Activated CD4-positive, alpha-beta memory T cell treated with anti-CD3 and anti-CD28 coated beads, Interleukin-2, amount 10 ng/mL, durations not matched to agents 7 days and 5 days (primary cell): ENCODE measurements at places on chromosomes 13 and 19. TPM values are rescaled to one million over a fixed set of nuclear protein-coding genes. Genes with fewer than 3 reads are reported as not detected.

DNA sequence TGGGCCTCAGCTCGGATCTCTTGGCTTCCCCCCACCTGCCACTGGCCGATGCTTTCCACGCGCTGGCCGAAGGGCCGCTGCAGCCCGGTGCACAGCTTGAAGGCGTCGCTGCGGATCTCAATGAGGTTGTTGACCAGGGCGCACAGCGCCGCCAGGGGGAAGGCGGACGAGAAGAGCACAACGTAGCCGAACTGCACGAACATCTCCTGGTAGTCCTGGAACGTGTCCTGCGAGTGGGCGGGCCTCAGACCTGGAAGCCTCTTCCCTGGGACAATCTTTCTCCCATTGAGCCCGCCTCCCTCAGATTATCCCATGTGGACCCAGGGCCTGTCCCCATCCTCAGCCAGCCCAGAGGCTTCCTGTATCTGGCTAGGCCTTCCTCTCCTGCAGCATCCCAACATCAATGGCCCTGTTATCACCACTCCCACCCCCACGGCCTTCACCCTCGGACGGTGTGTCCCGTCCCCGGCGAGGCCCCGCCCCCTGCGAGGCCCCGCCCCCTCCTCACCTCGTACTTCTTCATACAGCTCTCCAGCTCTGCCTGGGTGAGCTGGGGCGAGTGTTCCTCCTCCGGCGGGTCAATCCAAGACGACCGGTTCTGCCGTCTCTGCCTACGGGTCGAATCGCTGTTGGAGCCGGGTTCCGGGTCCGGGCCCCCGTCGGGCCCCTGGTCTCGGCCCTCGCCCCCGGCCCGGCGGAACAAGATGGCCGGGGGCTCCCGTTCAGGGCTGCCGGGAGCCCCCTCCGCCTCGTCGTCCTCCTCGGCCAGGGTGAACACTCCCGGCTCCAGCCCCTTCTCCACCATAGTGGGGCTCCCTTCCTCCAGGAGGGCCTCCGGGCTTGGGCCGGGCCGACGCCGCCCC lies 6.8 kb downstream of the ANO8 start:
- peaks cover 15% of the 10 kb centered on the region for H3K27me3 ChIP-seq
- DNase-seq, result peak; percentile 55
- no peak overlapping the region for H3K27ac ChIP-seq
- peaks cover 23% of the 10 kb centered on the region for H3K4me1 ChIP-seq
- peaks cover 15% of the 10 kb centered on the region for H3K36me3 ChIP-seq

- H3K27me3 ChIP-seq, result no peaks in the 10 kb centered on the region
- DNase-seq, result no peak
- no peaks in the 10 kb centered on the region for H3K4me1 ChIP-seq
- H3K4me3 ChIP-seq, result no peak overlapping the region
Observed at GRCh38 chr13:64591971-64592370, 2638.2 kb downstream of the PCDH9 start.

DNA sequence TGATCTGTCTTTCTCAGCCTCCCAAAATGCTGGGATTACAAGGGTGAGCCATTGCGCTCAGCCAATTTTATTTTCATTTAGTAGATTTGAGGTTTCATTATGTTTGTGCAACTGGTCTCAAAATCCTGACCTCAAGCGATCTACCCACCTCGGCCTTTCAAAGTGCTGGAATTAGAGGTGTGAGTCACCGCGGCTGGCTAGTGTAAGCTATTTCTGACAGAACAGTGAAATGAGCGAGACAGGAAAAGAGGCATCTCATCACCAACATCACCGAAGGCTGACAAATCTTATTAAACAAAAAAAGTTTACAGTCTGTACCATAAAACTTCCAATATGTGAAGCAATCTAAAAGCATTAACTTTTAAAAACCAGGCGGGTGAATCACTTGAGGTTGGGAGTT lies 12.2 kb upstream of the ZNF888 start:
- H3K36me3 ChIP-seq, result peaks cover 62% of the 10 kb centered on the region
- no peak overlapping the region for H3K27ac ChIP-seq
- peaks cover 8% of the 10 kb centered on the region for H3K4me1 ChIP-seq
- H3K27me3 ChIP-seq, result no peaks in the 10 kb centered on the region

GRCh38 chr19:39937094-39937720 lies 2.8 kb upstream of the FCGBP start:
- peak overlapping the region; percentile 11 for H3K27ac ChIP-seq
- no peak overlapping the region for H3K4me3 ChIP-seq
- H3K27me3 ChIP-seq, result no peaks in the 10 kb centered on the region
- H3K36me3 ChIP-seq, result peaks cover 16% of the 10 kb centered on the region
- peaks cover 62% of the 10 kb centered on the region for H3K4me1 ChIP-seq
- peak; percentile 38 for DNase-seq

- DNase-seq, result no peak
- H3K27me3 ChIP-seq, result peaks cover 6% of the 10 kb centered on the region
- H3K4me1 ChIP-seq, result peaks cover 24% of the 10 kb centered on the region
- H3K27ac ChIP-seq, result no peak overlapping the region
Observed at GRCh38 chr13:24214528-24214927, 54.0 kb downstream of the SPATA13 start.

DNA sequence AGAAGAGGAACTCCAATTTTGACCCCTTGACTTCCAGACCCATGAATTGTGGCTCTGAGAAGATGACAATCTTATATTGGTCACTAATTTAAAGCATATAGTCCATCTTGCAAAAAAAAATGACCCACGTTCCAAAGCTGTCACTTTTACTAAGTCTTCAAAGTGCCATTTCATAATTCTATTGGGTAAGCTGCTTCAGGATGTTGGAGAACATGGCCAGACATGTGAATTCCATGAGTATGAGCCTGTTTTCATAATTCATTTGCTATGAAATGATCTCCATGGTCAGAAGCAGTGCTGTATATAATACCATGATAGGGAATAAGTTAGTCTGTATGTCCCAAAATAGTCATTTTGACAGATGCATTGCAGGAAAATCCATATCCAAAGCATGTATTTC lies 1787.3 kb downstream of the SLITRK5 start:
- no peak overlapping the region for H3K4me3 ChIP-seq
- no peaks in the 10 kb centered on the region for H3K4me1 ChIP-seq
- no peak overlapping the region for H3K27ac ChIP-seq
- no peak for DNase-seq
- H3K27me3 ChIP-seq, result no peaks in the 10 kb centered on the region

- peak overlapping the region; percentile 33 for H3K27ac ChIP-seq
- peaks cover 26% of the 10 kb centered on the region for H3K4me1 ChIP-seq
- H3K4me3 ChIP-seq, result no peak overlapping the region
- DNase-seq, result no peak
- peaks cover 34% of the 10 kb centered on the region for H3K36me3 ChIP-seq
Observed at GRCh38 chr13:19713186-19713965, 69.4 kb downstream of the PSPC1 start.

- no peaks in the 10 kb centered on the region for H3K27me3 ChIP-seq
- no peaks in the 10 kb centered on the region for H3K4me1 ChIP-seq
- H3K36me3 ChIP-seq, result no peaks in the 10 kb centered on the region
Observed at GRCh38 chr19:33447336-33448158, 74.0 kb downstream of the CEBPG start.

GRCh38 chr19:58558623-58559274 lies 338 bp upstream of the UBE2M start:
- H3K36me3 ChIP-seq, result peaks cover 43% of the 10 kb centered on the region
- peak overlapping the region; percentile 98 for H3K4me3 ChIP-seq
- peaks cover 81% of the 10 kb centered on the region for H3K4me1 ChIP-seq
- DNase-seq, result peak; percentile 100
- H3K27ac ChIP-seq, result peak overlapping the region; percentile 100
- no peaks in the 10 kb centered on the region for H3K27me3 ChIP-seq

DNA sequence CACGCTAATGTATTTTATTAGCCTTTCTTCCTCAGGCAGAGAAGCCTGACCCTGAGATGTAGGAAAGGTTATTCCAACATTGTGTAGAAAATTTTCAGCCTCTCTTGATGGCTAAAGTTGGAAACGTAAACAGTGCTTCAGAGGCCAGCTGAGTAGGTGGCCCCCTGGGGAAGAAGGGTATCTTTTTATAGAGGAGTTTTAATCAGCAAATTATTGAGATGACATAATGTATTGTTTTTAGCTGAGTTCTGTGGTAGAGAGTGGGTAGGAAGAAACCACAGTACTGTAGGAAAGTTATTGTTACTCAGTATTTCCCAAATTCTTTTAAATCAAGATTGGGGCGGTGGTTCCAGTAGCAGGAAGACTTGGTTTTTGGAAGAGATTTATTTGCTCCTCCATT lies 268.8 kb downstream of the DLEU7 start:
- H3K36me3 ChIP-seq, result no peaks in the 10 kb centered on the region
- DNase-seq, result no peak
- no peaks in the 10 kb centered on the region for H3K4me1 ChIP-seq
- no peak overlapping the region for H3K4me3 ChIP-seq

DNA sequence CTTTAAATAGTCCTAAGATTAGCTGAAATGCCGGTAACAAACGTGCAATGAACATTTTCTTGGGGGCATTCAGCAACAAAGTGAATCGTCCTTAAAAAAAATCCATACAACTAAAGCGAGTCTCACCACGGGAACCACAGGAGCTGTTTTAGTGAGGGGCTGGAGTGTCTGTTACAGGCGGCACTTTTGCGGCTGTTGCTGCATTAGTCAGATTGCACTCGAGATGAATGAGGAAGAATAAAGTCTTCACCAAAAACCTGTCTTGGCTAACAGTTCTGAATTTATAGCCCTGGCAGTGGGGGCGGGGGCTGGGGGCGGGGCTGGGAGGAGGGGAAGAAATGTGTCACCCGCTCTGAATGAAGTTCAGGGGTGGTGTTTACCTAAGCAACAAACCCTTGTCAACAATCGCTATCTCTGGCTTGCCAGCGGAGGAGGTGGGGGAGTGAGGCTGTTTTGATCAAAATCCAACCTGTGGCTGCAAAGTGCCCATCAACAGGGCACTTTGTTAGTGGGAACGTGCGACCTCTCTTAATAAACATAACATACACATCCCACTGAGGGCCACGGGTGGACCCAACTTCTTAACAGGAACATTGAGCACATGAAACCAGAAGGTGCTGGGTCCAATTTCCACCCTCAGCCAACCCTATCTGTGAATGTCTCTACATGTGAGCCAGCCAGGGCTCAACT lies 44.5 kb downstream of the RFX2 start:
- no peak overlapping the region for H3K4me3 ChIP-seq
- DNase-seq, result peak; percentile 32
- peaks cover 38% of the 10 kb centered on the region for H3K4me1 ChIP-seq
- no peak overlapping the region for H3K27ac ChIP-seq

The SKA3 gene
- 34.7 TPM for total RNA-seq

The ZNF728 gene
- not detected for total RNA-seq

The EDNRB gene
- not detected for total RNA-seq

The ZNF578 gene
- 1.2 TPM for total RNA-seq

The CLIP3 gene
- 1.7 TPM for total RNA-seq

The ZFP82 gene
- total RNA-seq, result 3.9 TPM
